ENCODE measurements at places on chromosomes 3 and 15.

DNA sequence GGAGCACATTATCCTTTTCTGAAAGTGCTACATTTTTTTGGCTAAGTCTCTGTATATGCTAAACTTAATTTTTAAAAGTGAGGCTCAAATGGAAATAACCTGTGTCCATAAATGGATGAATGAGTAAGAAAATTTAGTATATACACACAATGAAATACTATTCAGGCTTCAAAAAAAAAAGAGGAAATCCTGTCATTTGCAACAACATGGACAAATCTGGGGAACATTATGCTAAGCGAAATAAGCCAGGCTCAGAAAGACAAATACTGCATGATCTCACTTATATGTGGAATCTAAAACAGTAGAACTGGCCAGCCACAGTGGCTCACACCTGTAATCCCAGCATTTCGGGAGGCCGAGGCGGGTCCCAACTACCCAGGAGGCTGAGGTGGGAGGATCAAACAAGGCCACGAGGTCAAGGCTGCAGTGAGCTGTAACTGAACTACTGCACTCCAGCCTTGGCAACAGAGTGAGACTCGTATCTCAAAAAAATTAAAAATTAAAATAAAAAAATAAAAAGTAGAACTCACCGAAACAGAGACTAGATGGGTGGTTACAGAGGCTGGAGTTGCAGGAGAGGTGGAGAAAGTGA is 25.8 kb downstream of the CCDC12 start:
- DNase-seq: no peak

GRCh38 chr3:181358562-181358961 is 353.2 kb upstream of the SOX2 start:
- no peak for DNase-seq

- no peak for DNase-seq
Observed at GRCh38 chr15:91857772-91858171, 4.3 kb downstream of the SLCO3A1 start.

- no peak for DNase-seq
Observed at GRCh38 chr3:127077505-127078064, 94.7 kb downstream of the PLXNA1 start.

GRCh38 chr3:113070681-113071113 is 79.9 kb downstream of the GTPBP8 start:
- no peak for DNase-seq

- DNase-seq: no peak
Observed at GRCh38 chr15:71545223-71545760, 265.1 kb upstream of the NR2E3 start.

- no peak for DNase-seq
Observed at GRCh38 chr3:98445949-98446406, 17.0 kb upstream of the OR5K1 start.

DNA sequence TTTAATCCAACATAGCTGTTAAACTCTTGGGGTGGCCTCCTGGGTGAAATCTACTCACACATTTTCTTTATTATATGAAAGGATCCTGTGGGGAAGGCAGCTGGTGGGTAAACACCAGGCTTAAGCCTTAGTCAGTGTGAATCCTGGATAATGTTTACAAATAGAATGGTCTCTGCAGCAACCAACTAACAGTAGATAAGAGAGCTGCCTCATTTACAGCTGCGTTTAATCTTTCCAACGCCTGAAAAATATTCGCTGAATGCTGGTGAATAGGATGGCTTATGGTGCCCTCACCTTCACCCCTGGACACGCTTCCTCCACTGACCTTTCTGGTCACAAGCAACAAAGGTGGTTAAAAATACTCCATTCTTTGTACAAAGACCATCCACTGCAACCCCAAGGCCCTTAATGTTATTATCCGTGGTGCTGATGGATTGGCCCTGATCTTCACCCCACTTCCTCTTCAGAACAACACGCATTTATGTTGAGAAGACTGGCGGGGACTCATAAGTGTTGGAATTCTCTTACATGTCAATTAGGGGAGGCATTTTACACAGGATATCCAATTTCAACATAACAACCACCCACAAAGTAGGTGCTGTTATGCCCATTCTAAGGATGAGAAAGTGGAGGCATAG is 120.0 kb upstream of the FRMD4B start:
- DNase-seq: peak; percentile 52

DNA sequence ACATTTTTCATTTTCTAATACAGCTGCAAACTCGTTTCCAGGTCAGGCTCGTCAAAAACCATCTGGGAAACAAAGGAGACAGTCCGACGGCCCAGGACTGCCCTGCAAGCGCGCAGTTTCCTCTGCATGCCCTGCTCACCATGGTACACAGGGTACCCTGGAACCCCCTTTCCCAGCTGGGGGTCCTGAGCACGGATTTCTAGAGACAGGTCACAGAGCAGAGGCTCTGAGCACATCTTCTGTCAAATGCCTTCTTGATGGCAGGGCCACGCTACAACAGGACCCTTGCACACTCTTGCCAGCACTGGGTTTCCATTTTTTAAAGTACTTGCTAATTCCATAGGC is 8.1 kb downstream of the ZXDC start:
- no peak for DNase-seq

- no peak for DNase-seq
Observed at GRCh38 chr3:156180077-156180476, 59.7 kb downstream of the KCNAB1 start.

GRCh38 chr15:23648920-23649515 is 1.4 kb upstream of the MAGEL2 start:
- DNase-seq: no peak

DNA sequence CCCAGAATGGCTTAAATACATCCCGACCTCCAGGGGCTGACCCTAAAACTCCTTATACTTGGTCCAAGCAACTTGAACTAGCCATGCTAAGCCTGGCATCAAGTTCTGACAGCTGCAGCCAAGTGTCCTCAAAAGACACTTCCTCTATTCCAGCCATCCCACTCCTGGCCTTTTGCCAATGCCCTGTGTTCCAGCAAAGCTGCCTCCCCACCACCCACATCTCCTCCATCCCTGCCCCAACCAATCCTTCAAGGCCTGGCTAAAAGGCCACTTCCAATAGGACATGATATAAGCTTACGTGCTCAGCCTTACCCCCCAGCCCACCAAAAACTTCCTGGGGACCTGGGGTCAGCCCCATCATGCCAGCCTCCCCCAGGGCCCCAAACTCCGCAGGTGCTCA is 40.9 kb downstream of the SEMA3G start:
- DNase-seq: no peak
